DND-41 (cell line): ENCODE measurements at places on chromosomes 6 and 20.

DNA sequence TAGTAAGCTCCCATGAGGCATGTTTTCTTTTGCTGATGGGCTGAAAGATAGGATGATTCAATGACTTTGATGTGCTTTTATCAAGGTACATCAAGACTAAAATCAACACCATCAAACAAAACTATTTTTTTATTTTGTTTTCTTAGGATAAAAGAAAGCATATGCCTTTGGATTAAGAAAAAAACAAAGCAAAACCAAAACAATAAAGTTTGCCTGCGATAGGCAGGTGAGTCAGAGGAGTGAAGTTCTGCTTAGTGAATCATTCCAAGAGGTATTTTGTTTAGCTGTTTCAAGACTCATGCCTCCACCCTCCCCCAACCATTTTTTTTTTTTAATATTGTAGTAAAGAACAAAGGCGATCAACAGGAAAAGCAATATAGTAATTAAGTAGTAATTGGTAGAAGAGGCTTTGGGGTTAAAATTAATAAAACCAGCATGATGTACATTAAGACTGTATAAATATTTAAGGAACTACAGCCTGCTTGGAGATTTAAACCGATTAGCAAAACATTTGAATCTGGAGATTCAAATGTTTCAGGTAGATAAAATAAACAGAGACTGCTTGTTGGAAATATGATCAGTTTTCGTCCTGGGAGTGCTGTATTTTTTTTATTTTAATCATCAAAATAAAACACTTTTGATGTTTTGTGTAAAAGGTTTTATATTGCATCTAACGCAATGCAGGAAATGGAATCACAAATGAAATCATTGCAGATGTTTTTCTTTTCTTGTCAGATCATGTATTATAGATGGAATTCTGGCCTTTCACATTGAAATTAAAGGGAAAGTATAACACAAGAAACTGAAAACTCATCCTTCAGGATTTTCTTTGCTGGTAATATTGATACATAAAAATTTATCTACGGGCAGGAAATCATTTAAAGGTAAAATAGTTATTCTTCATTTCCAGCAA is 482.3 kb upstream of the MANEA start:
- no peaks in the 10 kb centered on the region for H3K27me3 ChIP-seq
- no peak overlapping the region for H3K27ac ChIP-seq
- H3K4me3 ChIP-seq: no peak overlapping the region
- H3K4me1 ChIP-seq: no peaks in the 10 kb centered on the region
- DNase-seq: no peak

DNA sequence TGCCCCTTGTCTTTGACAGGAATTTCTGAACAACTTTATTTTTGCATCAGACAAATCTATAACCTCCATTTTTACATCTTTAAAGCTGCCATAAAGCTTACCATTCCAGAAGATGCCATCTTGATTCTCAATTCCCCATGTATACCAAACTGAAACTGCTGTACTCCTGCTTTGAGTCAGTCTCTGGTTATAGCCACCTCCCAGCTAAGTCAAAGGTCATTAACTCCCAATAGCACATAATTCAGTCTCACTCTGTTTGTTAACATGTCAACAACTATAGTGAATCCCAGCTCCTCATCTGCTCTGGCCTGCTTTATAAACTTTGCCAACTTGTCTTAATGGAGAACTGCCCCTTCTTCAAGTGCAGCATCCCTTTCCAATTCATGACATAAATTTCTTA is 343.6 kb downstream of the FRK start:
- no peak overlapping the region for H3K27ac ChIP-seq
- H3K27me3 ChIP-seq: no peaks in the 10 kb centered on the region
- H3K36me3 ChIP-seq: no peaks in the 10 kb centered on the region
- no peak overlapping the region for H3K4me3 ChIP-seq
- no peak for DNase-seq
- no peaks in the 10 kb centered on the region for H3K4me1 ChIP-seq

DNA sequence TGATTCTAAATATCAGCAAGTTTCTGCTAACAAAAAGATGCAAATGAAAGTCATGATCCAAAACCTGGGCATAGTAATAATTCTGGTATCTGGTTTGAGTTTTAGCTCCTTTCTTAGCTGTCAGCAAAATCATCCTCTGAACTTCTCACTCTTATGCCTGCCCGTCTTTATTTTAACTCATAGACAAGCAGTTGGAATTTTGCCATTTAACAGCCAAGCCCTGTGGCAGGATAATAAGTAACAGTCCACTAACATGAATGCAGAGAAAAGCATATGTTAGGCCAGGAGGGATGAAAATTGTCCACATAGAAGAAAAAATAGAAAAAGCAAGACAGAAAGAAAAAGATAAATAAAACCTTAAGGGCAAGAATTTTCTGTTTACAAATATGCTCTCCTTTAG is 170.0 kb upstream of the LAMA2 start:
- no peaks in the 10 kb centered on the region for H3K27me3 ChIP-seq
- no peaks in the 10 kb centered on the region for H3K36me3 ChIP-seq
- H3K27ac ChIP-seq: no peak overlapping the region
- H3K4me3 ChIP-seq: no peak overlapping the region
- DNase-seq: no peak

- H3K4me1 ChIP-seq: no peaks in the 10 kb centered on the region
- no peak overlapping the region for H3K27ac ChIP-seq
- no peak overlapping the region for H3K4me3 ChIP-seq
- H3K36me3 ChIP-seq: no peaks in the 10 kb centered on the region
Observed at GRCh38 chr6:79302341-79302740, 67.9 kb upstream of the HMGN3 start.

DNA sequence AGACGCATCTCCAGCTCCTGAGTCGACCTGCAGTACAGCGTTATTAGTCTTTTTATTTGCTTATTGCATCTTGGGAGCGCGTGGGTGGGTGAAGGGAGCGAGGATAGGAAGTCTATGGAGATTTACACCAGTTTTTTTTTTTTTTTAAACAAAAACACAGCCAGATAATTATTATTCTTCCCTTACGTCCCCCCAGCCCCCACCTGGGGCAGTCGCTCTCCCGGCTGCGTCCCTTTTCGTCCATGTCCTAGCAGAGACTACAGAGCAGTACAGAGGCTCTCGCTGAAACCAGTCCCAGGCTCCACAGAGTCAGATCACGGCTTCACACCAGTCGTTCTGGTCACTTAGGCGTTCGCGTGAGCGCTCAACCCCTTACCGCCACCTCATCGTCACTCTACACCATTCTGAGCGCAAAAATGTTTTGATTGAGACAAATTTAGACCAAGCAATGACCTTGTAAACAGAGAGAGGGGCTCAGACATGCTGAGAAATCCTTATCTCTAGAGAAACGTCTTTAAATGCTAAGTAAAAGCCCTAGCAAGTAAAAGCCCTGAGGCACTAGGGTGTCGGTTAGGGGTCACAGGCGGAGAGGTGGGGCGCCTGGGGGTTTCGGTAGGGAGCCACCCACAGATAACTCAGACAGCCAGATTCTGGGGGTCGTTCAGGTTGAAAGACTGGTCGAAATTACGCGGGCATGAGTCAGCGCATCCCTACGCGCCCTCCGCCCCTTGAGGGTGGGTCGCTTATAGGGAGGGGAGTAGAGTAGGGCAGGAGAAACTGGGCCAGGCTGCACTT is 975 bp upstream of the PPT2 start:
- H3K4me1 ChIP-seq: peaks cover 25% of the 10 kb centered on the region
- peak overlapping the region; percentile 61; the same call in 1 of the 2 replicates for H3K4me3 ChIP-seq
- no peaks in the 10 kb centered on the region for H3K27me3 ChIP-seq
- H3K36me3 ChIP-seq: peaks cover 27% of the 10 kb centered on the region
- H3K27ac ChIP-seq: peak overlapping the region; percentile 83

GRCh38 chr6:90319979-90320685 is 23.5 kb upstream of the BACH2 start:
- DNase-seq: no peak
- H3K27me3 ChIP-seq: no peaks in the 10 kb centered on the region
- H3K4me1 ChIP-seq: no peaks in the 10 kb centered on the region
- no peak overlapping the region for H3K27ac ChIP-seq

- no peak overlapping the region for H3K27ac ChIP-seq
- DNase-seq: no peak
Observed at GRCh38 chr6:41649596-41649995, 11.3 kb downstream of the MDFI start.

GRCh38 chr6:33936886-33937285 is 133.1 kb upstream of the MLN start:
- no peak overlapping the region for H3K27ac ChIP-seq
- H3K4me3 ChIP-seq: no peak overlapping the region
- no peaks in the 10 kb centered on the region for H3K27me3 ChIP-seq
- no peaks in the 10 kb centered on the region for H3K4me1 ChIP-seq
- no peak for DNase-seq
- no peaks in the 10 kb centered on the region for H3K36me3 ChIP-seq

- no peak for DNase-seq
- no peaks in the 10 kb centered on the region for H3K4me1 ChIP-seq
- no peak overlapping the region for H3K27ac ChIP-seq
- H3K36me3 ChIP-seq: no peaks in the 10 kb centered on the region
Observed at GRCh38 chr6:22666021-22666420, 96.7 kb downstream of the HDGFL1 start.

DNA sequence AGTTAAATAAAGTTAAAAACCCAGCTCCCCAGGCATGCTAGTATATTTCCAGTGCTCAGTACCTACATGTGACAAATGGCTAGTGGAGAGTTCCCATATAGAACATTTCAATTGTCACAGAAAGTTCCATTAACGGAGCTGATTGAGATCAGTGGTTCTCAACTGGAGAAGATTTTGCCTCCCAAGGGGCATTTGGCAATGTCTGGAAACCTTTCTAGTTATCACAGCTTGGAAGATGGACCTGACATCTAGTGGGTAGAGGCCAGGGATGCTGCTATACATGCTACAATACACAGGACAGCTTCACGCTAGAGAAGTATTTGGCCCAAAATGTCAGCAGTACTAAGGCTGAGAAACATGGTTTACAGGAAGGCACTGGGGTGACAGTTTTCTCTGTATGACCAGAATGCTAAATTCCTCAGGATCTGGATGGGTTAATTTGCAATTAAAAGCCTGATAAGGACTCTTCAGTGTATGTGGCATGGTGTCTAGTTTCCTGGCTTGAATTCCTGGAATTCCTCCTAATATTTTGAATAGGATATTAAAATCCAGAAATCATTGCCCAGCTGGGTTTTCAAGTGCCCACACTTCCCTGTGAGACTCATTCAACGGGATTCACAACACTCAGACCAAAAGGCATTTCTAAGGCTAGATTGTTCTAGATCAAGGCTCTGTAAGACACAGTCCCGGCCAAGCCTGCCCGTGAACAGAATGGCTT is 84.7 kb upstream of the SALL4 start:
- no peaks in the 10 kb centered on the region for H3K36me3 ChIP-seq
- no peaks in the 10 kb centered on the region for H3K4me1 ChIP-seq

GRCh38 chr6:27742833-27743573 is 169.2 kb downstream of the OR2B2 start:
- H3K36me3 ChIP-seq: no peaks in the 10 kb centered on the region
- H3K27ac ChIP-seq: no peak overlapping the region

DNA sequence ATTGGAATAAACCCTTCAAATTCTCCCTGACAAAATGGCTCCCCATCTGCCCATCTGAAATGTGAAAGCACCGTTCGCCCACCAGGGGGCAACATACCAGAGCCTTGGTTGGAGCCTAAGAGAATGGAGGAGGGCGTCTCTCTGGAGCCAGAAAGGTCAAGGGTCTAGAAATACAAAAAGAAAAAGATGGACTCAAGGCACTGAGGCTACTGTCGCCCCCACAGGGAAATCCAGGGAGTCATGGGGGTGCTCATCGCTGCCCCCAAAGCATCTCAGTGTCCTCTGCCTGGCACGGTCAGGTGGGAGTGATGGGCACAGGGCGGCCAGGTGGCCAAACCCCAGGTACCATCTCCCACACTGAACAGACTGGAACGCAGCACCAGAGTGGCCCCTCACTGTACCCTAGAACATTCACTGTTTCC is 136.3 kb downstream of the ZMYND8 start:
- no peaks in the 10 kb centered on the region for H3K27me3 ChIP-seq
- no peak overlapping the region for H3K27ac ChIP-seq
- peaks cover 92% of the 10 kb centered on the region for H3K36me3 ChIP-seq
- no peak overlapping the region for H3K4me3 ChIP-seq
- peak; percentile 52 for DNase-seq

GRCh38 chr20:47031004-47031403 is 136.4 kb downstream of the EYA2 start:
- H3K36me3 ChIP-seq: no peaks in the 10 kb centered on the region
- DNase-seq: no peak
- H3K4me3 ChIP-seq: no peak overlapping the region
- H3K27ac ChIP-seq: no peak overlapping the region
- peaks cover 4% of the 10 kb centered on the region for H3K27me3 ChIP-seq

DNA sequence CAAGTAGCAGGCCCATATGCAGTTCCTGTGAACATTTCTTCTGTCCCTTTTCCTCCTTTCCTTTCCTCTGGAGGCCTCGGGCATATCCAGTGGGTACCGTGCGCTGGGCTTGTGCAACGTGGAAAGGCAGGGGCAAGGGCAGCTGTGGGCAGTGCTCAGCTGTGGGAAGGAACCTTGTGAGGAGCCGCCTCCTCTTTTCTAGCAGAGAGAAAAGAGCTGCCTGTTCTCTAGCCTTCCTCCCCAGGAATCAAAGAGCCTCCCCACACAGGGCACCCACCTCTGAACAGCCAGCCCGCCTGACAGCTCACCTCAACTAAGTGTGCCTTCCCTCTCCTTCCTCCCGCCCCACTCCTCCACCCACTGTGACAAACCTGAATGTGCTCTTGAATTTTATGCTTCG is 143.3 kb upstream of the HDDC2 start:
- no peak for DNase-seq
- H3K27me3 ChIP-seq: no peaks in the 10 kb centered on the region
- no peaks in the 10 kb centered on the region for H3K36me3 ChIP-seq
- no peak overlapping the region for H3K4me3 ChIP-seq
- no peak overlapping the region for H3K27ac ChIP-seq
- no peaks in the 10 kb centered on the region for H3K4me1 ChIP-seq

- no peak for DNase-seq
- H3K4me3 ChIP-seq: peak overlapping the region; percentile 85
- H3K27ac ChIP-seq: peak overlapping the region; percentile 98
- no peaks in the 10 kb centered on the region for H3K27me3 ChIP-seq
Observed at GRCh38 chr20:17967521-17968365, 851 bp downstream of the SNX5 start.

GRCh38 chr6:79009819-79010218 is 68.2 kb downstream of the PHIP start:
- no peaks in the 10 kb centered on the region for H3K27me3 ChIP-seq
- peaks cover 85% of the 10 kb centered on the region for H3K36me3 ChIP-seq
- no peak for DNase-seq

GRCh38 chr6:107083047-107083768 is 32.1 kb downstream of the BEND3 start:
- no peak for DNase-seq
- no peak overlapping the region for H3K27ac ChIP-seq
- peaks cover 43% of the 10 kb centered on the region for H3K36me3 ChIP-seq
- no peak overlapping the region for H3K4me3 ChIP-seq

- no peak overlapping the region for H3K27ac ChIP-seq
- H3K36me3 ChIP-seq: no peaks in the 10 kb centered on the region
- no peak overlapping the region for H3K4me3 ChIP-seq
- no peak for DNase-seq
- no peaks in the 10 kb centered on the region for H3K27me3 ChIP-seq
Observed at GRCh38 chr6:161166677-161167076, 107.2 kb downstream of the AGPAT4 start.
